ENCODE measurements at places on chromosomes 11 and 22. TPM values are rescaled to one million over a fixed set of nuclear protein-coding genes. Genes with fewer than 3 reads are reported as not detected.

The TYR gene
- total RNA-seq: not detected

The APOA5 gene
- 7.3 TPM for total RNA-seq

The AASDHPPT gene
- total RNA-seq: 29.9 TPM

- DNase-seq: no peak
These were observed 124.5 kb downstream of the METTL15 start for GRCh38 chr11:28232649-28233048.

DNA sequence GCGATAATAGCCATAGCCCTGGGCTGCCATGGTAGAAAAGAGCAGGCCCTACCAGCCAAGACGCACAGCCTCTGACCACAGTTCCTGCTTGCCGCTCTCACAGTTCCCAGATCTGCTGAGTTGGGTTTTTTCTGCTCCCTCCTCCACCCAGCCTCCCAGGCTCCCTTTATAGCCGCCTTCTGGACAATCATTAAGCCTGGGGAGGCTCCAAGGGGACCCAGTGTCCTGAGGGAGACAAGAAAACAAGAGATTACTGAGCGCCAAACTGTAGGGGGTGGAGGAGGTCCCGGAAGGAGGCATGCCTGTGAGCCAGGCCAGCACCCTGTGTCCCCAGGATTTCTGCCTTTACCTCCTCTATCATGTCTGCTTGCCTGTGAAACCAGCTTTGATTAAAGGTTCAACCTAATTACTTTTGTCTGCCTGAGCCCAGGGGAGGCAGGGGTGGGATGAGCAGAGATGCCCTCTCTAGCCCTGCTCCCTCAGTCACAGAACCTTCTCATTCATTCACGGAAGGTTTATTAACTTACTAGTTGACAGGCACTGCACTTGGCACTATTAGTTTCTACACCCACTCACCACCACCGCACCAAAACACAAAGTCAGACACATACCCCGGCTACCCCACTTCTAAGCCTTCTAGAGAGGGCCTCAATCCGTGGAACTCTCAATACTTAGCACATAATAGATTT lies 1.2 kb downstream of the SLC37A4 start:
- DNase-seq: peak; percentile 77

DNA sequence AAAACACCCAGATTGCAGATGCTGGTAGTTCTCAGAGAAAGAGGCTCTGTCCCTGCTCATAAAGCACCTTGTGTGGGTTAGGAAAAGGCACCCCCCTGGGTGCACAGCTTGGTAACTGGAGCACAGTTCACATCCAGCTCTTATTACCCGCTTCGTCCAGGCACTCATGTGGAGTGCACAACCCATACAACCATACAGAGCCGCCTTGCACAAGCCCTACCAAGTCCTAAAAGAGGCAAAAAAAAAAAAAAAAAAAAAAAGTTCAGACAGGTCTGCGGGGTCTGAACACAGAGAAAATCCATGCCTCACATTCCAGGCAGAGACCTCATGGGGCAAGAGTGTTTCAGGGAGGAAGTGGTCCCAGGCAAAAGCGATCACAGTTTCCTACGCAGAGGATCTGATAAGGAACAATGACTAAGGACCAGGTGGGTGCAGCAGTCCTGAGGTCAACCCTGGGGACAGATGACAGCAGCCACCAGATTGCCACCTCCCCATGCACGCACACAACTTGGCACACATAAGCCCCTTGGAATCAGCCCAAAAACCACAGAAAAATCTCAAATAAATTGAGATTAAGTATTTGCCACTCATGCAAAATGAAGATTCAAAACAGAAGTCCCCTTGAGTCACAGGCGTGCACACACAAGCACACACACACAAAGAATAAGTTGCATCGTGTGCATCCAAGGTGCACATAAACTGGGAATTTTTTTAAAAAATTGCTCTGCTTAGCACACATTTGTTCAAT lies 12.3 kb downstream of the MB start:
- no peak for DNase-seq

GRCh38 chr11:132052904-132053303 lies 682.5 kb downstream of the NTM start:
- no peak for DNase-seq

- DNase-seq: no peak
These were observed 264.1 kb downstream of the MN1 start for GRCh38 chr22:27537501-27537900.

DNA sequence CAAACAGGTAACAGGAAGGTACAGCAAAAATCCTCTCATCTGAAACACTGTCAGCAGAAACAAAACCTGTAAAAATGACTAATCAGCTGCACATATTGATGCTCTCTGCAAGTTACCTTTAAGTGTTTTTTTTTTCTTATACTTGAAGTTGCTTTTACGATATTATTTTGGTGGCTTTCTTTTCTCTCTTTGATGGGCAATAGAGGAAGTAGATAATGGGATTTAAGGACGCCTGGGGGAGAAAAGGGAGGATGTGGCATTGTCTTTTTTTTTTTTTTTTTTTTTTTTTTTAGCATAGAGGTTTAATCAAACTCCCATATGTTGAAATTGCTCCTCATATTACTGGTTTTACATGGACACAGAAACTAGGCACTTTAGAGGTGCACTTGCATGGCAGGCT lies 11.4 kb upstream of the ADSL start:
- DNase-seq: no peak

Data from liver (tissue), 10 donors.